ENCODE measurements at places on chromosomes 16 and 17.
A peak's percentile ranks its signal among the peaks of the same experiment; 100 is the strongest.

DNA sequence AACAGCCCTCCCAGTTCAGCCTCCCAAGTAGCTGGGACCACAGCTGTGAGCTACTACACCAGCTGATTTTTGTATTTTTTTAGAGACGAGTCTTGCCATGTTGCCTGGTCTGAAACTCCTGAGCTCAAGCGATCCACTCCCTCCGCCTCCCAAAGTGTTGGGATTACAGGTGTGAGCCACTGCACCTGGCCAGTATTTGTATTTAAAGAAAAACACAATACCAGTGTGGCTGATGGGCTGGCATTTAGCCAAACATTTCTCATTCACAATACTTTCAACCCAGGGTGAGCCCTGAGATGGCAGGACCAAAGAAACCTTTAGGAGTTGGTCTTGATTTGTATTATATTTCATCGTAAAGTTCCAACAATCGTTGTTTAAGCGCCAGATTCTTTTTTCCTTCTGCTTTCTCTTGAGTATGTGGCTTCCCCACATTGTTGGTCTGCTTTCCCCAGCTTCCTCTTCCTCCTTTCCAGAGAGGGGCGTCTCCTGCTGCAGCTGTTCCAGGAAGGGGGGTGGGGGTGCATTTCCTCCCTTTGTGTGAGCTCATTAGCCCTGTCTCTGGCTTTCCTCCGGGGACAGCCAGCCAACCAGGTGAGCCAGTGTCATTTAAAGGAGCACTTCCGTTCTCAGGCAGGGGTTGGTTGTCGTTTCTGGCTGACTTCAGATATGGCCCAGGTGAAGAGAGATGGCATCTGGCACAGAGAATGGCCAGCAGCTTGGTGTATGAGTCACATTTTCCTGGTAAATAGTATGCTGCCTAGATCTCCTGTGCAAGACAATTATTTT lies 79.9 kb downstream of the GPRC5B start:
- peak; percentile 70 for DNase-seq

DNA sequence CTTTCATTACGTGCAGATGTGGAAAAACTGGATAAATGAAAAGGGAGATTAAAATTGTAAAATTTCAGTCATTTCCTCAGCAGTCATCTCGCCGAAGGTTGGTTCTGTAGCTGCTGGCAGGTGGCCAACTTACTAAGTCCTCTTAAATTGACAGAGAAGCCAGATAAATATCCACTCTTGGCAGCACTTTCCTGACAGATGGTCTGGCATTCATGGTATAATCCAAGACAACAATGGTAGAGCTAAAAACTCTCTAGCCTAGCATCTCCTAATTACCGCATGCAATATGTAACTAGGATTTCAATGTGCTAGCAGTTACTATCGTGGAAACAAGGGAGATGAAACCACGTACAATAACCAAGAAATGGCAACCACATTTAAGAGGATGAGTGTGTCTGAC lies 306.3 kb downstream of the CNTNAP4 start:
- peak; percentile 3 for DNase-seq

DNA sequence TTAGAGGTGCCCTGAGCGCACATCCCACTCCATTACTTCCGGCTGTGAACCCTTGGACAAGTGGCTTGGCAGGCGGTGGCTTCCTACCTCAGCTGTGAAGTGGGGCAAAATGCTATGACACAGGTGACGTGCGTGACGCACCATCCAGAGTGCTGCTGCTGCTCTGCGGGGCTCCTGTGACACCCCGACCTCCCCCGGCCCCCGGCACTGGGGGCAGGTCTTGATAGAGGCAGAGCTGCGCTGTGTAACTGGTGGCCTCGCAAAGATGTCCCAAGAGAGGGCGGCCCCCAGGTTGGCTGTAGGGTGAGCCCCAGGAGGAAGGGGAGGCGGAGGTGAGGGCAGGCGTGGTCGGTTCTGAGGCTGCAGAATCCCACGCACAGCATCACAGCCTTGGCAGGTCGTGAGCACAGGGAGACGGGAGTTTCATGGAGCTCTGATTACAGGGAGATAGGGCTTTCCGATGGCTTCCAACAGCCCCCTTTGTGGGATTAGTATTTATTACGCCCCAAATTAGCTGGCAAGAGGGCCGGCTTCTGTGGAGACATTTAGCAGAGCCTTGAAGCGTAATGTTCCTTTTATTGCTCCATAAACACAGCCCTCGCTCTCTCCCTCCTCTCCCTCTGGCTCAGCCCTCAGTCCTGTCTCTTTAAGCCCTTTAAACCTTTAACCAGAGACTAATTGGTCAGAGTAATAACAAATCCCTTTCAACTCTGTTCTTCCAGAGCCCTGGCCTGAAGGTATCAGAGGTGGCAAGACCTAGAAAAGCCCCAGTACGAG lies 328.1 kb downstream of the C16orf95 start:
- DNase-seq, result no peak

DNA sequence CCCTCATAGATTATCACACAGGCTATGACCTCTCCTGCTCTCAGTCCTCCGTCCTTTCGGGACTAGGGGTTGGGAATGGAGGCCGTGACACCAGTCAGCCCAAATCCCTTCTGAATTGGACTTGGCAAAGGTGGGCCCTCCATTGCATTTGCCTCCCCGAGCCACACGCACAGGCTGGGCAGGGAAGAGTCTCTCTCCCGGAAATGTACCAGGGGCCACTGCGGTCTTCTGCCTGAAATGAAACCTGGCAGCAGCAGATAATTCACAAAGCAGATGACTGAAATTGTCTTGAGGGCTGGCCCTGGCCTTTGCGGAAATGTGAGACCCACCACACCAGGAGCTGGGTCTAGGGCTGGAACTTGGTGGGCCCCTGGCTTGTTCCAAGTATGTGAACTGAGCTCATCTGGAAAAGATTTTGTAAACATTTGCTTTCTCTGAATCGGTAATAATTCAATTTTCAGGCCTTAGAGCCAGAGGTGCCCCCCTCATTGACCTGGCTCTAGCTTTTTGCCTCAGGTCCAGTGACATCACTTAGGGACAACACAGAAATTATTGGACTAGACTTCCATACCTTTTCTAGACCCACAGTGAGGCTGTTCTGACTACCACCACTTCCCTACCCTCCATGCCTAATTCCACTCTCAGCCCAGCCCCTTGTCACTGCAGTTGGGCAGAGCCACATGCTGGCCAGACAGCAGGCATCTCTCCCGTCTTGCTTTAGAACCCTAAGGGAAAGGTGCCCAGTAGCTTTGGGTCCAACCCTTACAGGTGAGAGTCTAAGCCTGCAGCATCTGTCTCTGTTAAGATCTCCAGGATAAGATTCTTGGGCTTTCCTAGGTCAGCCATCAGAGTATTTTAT lies 75.2 kb downstream of the CCDC182 start:
- DNase-seq, result no peak

DNA sequence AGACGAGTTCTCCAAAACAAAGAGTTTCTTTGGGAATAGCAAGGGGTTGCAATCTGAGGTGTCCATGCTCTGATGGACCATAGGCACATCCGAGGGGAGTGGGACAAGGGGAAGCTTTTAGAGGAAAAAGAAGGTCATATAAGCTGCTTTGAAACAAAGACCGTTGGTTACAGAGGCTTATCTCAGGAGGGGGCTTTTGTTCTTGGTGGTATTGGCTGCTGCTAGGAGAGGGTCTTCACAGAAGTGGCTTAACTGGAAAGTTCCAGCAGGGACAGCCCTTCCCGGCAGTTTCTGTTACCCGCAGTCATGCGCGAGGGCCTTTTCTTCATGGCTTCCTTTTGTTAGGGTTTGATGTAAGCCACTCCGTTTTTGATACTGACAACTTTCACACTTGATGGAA lies 76.0 kb downstream of the RAP1GAP2 start:
- DNase-seq, result no peak

DNA sequence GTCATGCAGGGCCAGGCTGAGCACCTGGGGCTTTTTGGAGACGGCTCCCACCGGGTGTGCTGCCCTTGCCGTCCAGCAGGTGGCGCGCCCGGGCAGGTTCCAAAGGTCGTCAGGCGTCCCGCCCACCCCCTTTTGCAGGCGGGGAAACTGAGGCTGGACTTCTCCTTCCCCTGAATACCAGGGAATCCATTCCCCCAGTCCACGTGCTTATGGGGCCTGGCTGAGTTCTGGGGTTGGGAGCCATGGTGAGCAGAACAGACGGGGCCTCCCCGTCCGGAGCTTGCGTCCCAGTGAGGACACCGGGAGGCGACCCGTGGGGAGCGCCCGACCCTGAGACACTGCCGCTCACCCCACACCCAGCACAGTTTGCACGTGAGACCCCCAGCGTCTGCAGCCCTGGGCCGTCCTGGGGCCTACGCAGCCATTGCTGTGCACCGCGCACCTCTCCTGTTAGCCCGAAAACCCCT lies 51.8 kb upstream of the JPH3 start:
- no peak for DNase-seq

- DNase-seq, result no peak
Observed at GRCh38 chr17:50059256-50059655, 3.3 kb downstream of the ITGA3 start.

DNA sequence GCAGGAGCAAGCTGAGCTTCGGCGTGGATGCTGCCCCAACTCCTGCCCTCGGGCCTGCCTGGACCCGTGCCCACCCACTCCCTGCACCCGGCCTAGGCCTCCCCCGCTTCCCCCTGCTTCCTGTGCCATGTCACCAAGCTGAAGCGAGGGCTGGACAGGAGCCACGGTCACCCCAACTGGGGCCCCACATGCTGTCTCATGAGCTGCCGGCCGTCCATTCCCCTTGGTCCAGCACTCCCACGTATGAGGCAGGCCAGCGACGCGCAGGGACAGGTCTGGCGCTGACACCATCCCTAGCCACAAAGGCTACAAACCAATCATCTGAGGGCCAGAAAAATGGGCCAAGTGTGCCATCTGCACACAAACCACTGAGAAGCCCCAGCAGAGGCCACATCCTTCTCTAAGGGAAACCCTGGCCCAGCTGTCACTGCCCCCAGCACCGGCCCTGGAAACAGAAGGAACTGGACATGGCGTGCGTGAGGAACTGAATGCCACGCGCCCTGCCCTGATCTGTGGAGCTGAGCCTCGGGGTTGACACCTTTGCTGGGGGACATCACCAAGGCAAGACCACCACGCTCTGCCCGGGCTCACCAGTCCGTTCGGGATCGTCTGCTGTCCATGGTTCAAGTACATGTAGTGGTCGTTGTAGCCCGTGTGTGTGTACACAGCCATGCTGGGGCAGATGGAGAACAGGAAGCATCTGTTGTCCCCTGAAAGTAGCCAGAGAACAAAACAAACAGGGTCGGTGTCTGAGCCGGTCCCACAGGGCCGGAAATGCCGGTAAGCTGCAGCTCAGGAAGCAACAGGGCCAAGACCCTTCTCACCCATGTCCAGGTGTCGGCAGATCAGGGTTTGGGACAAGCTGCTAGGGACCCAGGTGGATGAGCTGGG lies 22.2 kb downstream of the MEAK7 start:
- no peak for DNase-seq

DNA sequence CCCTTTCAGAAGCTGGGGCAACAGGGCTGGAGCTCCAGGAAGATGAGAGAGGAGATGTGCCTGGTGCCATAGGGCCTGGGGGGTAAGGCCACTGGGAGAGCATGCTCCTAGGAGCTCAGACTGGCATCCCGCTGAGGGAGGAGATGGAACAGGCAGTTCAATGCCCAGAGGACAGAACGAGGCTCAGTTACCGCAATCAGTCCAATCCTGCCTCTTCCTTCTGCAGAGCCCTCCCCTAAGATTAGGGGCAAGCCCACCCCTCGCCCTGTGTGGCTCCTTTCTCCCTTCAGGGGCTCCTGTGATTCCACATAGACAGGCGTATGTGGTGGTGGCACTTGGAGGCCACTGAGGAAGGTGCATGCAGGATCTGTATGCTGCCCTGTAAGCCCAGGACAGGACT lies 2.4 kb downstream of the CCDC42 start:
- DNase-seq, result no peak

DNA sequence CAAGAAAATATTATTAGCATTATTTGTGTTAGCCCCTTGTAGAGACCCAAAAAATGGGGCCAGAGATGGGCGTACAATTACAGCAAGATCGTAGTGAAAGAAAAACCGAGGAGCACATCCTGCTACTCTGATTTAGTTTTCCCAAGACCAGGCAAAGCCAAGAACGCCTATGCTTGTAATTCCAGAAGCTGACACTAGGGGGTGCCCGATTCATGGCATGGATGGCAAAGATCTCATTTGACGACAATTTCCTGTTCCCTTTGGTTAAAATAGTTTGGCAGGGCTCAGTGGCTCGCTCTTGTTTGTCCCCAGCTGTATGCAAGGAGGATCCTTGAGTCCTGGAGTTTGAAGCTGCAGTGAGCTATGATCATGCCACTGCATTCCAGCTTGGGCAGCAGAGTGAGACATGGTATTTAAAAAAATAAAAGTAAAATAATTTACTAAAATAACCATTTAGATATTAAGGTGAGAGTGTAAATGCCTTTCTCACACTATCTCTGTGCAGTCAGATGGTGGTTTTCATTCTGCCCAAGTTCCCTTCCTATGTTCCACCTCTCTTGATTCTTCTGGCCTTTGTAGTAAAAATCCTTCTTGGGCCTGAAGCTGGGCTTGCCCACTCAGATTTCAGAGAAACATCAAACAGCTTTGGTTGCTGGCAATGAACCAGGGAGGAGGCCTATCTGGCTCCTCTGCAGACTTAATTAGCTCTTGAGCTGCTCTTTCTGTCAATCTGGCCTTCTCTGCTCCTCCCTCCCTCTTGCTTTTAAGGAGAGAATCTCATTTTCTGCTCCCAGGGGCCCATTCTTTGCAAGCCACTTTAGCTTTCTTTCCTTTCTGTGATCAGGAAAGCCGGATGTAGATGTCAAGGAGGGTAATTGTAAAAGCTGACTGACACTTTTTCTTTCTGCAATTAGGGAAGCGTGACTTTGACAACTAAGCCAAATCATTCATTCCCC lies 31.2 kb downstream of the TMEM238L start:
- DNase-seq, result no peak

DNA sequence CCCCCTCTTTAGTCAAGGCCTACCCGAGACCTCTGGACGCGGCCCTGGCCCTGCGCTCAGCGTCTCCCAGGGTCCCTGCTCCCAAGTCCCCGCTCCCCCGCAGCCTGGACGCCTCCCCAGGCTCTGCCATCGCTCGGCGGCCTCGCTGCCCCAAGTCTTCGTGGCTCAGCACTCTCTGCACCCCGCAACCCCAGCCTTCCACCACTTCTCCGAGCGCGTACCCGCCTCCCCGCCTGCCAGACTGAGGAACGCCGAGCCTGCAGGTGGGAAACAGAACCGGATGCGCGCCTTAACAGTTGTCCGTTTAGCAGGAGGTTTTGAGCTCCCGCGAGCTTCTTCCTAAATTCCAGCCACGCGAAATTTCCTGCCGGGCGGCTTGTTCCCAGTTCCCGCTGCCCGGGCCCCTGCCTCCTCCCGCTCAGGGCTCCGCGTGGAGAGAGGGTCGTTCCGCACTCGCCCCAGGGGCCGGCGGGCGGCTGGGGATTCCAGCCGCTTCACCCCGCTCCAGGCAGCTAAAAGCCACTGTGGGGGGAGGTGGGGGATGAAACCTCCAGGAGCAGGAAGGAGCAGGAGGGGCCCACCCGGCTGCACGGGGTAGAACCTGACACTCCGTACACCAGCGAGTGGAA lies 87.7 kb downstream of the KCNJ12 start:
- DNase-seq, result no peak

DNA sequence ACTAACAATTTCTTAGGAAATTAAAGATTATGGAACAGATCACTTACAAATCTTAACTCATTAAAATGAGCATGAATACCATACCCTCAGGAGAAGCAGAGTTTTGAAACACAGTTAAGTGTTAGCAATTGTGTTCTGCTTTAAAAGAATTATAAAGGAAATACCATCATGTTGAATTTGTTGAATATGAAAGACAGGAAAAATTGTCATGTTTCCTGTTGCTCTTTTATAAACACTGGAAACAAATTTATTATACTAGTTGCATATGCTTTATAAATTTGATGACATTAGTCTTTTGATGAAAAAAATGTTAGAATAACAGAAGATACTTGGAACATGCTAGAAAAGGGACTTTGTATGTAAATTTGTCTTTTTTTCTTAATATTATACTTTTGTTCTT lies 59.7 kb downstream of the VMP1 start:
- DNase-seq, result no peak

Data from NCI-H1436 (cell line).